ENCODE measurements at places on chromosomes 1 and 21.
A peak's percentile ranks its signal among the peaks of the same experiment; 100 is the strongest.

DNA sequence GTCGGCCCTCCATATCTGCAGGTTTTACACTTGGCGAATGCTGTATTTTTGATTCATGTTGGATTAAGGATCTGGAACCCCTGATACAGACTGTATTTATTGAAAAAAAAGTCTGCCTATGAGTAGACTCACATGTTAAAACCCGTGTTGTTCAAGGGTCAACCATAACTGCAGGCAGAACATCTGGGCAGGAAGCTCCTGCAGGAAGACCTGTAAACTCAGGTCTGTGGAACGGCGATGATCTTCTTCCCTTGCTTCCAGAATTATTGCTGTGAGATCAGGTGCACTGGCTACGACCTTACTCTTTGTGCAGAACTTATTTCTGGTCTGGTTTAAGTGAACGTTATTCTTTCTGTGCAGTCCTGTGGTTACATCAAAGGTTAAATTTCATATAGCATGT lies 96.6 kb downstream of the DISC1 start:
- DNase-seq, result no peak

DNA sequence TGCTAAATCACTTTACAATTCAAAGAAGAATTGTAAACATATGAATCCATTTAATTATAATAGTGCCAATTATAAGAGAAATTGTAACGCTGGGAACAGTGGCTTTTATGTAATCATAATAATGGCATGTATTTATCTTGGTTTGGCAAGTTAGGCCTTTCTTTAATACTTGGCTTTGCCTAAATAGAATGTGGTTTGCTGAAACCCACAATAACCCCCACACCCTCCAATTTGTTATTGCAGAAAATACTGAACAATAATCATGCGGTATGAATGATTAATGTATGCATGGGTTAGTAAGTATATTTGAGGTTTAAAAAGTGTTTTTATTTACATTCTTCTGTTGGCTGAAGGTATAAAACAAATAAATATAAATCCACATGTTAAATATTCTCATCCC lies 138.2 kb downstream of the NFIA start:
- DNase-seq, result no peak

DNA sequence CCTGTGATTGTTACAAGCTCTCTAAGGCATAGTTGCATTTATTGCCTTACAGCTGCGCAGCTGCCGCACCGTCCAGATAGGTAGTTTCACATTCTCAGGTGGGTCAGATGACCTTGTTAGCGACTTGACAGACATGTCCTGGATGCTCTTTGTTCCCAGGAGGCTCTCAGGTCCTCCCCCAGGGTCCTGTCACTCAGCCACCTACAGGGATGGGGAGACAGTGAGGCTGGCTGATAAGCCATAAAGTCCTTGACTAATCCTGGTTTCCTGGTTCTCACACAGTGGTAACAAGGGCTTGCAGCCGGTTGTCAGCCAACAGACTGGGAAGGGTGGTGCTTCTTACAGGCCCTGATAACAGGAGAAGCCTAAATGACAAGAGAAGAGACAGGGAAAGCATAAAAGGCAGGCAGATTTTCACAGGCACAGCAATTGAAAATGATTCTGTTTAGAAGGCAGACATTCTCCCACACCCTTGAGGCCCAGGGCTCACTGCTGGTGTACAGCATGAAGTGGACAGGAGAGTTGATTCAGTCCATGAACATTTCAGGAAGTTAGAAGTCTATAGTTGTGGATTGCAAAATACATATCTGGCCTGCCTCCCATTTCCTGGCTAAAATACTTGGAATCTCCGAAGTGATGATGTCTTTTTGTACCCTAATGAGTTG lies 2.9 kb downstream of the ARF1 start:
- DNase-seq, result no peak

DNA sequence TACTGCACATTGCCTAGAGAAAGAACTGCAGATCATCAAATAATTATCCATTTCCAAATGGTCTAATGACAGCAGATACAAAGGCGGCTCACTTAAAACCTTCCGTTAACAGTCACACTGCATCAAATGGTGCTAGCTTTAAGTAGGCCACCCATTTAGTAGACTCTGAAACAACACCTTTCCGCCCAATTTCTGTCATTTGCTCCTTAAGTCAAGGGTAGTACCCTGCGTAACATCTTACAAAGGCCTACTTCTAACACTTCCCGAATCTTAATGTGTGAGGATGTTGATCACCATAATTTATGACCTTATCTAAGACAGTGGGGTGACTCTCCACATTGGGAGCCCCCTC lies 692 bp upstream of the RALGPS2 start:
- DNase-seq, result no peak

DNA sequence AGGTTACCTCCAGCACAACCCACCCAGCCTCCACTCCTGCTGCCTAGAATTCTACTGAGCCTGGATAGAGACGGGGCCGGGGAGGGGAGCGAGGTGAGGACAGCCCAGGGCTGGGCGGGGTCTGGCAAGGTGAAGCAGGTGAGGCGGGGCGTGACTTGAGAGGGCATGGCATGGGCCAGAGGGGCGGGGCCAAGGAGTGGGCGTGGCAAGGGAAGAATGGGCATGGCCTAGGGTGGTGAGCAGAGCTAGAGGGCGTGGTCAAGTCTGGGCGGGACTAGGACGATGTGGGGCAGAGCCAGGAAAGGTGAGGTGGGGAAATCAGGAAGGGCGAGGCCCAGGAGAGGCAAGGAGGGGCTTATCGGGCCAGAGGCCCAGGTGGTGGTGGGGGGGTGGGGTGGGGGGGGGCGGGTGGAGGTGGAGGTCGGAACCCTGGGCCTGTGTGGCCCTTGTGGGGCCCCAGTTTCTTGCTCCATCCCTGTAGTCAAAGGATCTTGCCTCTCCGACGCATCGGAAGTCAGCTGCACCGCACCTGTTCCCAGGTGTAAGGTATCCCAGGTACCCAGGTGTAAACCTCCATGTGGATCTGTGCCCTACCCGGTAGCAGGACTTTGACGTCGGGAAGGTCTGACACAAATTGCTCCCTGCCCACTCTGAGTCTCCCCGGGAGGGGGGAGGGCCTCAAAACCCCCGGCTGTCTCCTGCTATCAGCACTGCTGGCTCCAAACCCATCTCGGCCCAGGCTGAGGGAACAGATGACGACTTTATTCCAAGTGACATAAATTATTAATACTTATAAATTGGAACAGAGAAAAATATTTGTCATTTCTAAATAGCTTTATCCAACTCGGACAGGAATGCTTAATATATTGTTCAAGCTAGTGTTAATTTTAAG lies 32.9 kb upstream of the UTS2 start:
- no peak for DNase-seq

DNA sequence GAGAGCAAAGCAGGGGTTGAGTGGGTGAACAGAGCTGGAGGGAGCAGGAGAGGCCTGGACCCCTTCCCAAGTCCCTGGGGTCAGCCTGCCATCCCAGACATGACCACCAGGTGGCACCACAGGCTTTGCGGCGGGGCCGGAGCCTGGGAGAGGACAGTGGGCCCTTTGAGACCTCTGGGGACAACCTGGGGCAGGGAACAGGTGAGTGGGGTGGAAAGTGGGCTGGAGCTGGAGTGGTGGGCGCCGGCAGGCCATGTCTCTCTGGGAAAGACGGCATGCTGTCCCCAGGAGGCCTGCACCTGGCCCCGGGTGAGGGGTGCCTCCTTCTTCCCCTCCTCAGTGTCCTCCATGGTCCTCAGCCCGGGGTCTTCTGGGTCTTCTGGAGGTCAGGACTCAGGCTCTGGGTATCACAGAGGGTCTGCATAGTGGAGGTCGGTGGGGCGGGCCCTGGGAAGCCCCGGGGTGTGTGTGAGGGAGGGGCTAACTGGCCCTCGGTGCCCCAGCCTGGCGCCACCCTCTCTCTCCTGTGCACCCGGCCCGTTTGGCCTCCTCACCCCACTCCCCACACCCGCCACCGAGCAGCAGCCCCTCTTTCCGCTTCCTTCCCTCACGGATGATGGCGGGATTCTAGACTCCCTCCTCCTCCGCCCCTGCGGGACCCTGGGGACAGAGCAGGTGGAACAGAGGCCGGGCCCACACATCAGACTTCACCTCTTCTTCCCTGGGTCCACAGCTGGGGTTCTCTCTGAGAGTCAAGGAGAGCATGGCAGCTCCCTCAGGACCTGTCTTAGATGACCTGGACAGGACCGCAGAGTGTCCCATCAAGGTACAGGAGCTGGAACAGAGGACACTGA lies 28.5 kb upstream of the PKP1 start:
- peak; percentile 34 for DNase-seq

GRCh38 chr1:189253601-189254350 lies 1223.9 kb downstream of the BRINP3 start:
- no peak for DNase-seq

DNA sequence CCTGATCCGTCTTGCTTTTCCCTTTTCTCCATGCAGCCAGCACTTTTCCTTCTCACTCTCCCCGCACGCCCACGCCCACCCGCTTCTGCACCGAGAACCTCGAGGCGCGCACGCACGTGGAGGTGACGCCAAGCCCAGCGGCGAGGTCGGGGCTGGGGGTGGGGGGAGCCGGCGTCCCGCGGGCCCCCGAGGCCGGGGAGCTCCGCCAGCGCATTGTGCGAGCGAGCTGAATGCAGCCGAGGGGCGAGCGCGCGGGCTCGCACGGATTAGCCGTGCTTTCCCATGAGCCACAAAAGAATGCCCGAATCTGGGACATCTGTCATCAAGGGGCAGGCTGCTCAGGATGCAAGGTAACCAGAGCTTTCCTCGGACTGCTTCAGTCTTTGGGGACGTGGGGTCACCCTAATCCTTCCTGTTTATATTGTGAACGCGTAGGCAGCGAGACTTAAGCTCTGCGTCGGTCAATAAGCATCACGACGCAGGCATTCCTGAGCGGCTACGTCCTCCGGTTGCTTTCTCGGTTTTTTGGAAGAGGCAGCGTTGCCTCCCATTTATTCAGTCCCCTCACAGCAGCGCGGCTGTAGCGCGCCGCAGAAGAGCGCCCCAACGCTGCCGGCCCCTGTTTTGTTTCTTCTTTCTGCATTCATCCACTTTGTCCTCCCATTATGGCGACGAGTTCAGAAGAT lies 67.3 kb upstream of the AKT3 start:
- no peak for DNase-seq
